SK-N-MC (cell line): ENCODE measurements at places on chromosomes 11 and 22.

DNA sequence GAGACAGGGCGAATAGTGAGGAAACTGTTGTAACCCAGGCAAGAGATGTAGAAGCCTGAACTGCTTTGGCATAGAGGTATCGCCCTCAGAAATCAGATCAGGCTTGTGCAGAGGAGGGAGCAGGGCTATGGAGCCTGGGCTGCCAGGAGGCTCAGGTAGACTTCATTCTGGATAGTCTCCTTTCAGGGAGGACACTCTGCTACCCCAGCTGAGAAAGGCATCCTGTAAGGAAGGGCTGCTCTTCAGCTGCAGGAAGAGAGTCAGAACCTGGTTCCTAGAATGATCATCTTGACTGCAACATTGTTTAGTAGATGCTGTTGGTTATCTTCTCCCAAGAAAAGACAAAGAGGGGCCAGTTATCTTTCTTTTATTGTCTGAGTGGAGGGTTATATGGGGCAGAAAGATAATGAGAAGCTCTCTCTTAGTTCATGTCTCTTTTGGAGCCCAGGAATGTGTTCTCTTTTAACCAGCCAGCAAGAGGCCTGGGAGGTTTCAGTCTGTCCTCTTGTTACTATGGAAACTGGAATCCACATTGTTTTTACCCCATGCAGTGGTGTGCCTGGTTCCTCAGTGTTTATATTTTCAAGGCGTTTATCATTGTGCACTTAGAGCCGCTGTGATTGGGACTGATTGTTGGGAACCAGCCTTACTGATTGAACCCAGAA lies 95.7 kb downstream of the STIM1 start:
- DNase-seq, result no peak

- no peak for DNase-seq
These were observed at the start of gene SLC5A4 for GRCh38 chr22:32255217-32255616. SLC5A4 (minus strand) TSS chr22:32255347; CDS start chr22:32255329, 18 bp downstream.

DNA sequence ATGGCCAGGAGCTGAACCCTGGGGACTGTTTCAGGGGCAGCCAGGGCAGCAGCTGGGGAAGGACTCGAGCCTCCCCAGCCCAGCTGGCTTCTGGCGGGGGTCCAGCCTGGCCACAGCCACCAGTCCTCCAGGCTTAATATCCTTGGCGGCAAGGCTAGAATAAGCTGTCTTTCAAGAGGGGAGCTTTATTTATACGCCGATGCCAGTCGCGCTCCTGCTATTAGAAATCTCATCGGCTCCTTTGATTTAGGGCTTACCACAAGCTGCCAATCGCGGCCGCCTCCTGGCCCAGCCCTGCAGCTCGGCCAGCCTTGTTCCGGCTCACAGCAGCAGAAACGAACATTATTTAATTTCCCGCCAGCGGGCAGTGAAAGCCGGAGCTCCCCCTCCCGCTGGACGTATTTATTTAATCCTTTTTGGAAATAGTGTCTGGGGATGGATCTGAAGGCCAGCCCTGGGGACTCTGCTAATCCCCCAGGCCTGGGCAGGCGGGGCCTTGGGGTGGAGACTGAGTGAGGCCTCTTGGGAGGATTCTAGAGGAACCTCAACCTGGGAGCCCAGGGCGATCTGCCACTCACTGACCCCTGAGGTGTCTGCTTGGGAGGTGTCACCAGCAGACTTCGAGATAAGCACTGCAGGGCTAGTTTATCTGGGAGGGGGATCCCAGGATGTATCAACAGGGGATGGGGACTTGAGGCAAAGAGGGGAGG lies 363.1 kb downstream of the MN1 start:
- DNase-seq, result no peak

DNA sequence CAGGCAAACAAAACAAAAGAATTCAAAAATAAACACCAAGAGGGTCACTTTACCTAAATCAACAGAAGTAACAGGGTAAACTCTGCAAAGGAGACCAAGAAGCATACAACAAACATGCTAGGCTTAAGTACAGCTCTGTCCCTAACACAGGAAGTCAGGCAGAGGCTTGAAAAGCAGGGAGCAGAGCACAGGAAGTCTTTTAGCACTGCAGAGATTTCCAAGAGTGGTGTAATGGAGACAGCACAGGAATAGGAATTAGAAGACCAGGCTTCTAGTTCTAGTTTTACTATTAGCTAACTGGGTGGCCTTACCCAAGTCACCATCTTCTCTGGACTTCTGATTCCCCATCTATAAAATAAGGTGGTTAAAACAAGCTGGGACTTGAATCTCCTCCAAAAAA lies 1.9 kb downstream of the RBFOX2 start:
- no peak for DNase-seq

- no peak for DNase-seq
These were observed 729 bp downstream of the IL17RA start for GRCh38 chr22:17085277-17086181.

DNA sequence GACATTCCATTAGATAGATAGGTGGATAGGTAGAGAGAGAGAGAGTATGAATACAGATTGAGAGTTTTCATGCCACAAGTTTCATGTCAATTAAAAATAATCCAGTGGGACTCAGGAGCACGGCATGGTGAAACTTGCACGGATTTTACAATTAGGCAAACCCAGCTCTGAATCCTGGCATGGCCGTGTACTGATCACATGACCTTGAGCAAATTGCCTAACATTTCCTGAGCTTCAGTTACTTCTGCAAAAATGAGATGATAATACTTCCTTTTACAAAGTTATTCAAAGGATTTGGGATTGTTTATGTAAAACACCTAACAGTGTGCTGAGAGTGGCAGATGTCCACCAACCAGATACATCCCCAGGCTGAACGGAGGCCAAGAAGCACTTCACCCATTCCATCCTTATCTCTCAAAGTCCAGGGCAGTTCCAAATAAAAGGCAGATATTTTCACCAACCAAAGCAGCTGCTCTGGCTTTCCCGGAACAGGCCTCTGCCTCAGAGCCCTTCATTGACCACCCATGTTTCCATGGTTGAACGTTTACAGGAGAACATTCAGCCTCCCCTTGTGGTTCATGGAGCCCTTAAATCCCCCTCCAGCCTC lies 17.9 kb downstream of the APLNR start:
- no peak for DNase-seq

DNA sequence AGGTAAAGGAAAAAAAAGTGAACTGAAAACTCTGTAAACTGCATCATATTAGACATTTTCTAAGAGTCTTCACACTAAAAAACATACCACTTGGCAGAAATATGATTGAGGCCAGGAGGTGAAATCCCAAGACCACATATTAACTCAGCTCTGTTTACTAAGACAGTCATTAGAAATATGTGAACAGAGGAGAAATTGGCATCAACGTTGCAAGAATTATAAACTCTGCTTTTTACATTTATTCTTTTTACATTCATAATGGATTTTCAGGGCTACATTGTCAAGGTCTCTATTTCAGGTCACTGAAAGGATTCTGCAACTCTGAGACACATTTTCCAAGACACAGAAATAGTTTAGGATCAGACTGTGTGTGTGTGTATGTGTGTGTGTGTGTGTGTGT lies 1364.0 kb downstream of the LRRC4C start:
- no peak for DNase-seq

- DNase-seq, result no peak
These were observed 80.9 kb downstream of the TIMP3 start for GRCh38 chr22:32882360-32882755.

DNA sequence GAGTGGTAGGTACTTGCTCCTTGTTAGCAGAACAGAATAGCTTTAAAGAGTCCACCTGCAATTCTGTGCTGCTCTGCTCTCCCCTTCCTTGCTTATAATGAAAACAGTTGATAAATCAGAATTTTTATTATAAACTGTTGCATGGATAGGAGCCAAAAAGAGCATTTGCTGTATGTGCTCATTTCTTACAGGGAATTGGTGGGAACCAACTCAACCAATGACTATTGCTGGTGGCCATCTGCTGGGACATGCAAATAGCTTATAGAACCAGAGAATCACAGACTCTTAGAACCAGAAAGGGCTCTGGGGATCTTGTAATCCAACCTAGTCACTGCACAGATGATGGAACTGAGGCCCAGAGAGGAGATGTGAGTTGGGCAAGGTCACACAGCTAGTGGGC lies 43.1 kb upstream of the NECTIN1 start:
- DNase-seq, result no peak

GRCh38 chr22:36478966-36479365 lies 2.5 kb downstream of the TXN2 start:
- DNase-seq, result no peak

DNA sequence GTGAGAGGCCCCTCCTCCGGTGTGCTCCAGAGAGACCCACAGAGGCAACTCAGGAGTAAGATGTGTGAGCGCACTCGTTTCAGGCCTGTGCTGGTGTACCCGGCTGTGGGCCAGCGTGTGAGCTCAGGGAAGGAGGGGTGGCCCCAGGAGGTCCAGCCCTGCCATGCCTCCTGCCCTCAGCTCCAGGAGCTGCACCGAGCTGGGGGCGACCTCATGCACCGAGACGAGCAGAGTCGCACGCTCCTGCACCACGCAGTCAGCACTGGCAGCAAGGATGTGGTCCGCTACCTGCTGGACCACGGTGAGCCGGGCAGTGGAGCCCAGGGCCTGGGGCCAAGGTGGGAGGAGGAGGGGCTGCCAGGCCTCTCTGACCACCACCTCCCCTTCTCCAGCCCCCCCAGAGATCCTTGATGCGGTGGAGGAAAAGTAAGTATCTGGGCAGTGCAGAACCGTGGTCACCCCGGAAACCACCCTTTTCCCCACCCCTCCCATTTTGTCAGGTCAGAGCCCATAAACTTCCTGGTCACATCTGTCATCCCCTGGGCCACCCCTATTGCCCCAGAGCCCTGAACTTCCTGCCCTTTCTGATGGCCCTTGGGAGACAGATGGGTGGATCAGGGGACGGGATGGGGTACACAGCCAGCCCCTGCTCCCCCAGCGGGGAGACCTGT lies 2.5 kb upstream of the MDK start:
- no peak for DNase-seq

- DNase-seq, result no peak
These were observed 63.2 kb downstream of the SGSM3 start for GRCh38 chr22:40433416-40434090.

DNA sequence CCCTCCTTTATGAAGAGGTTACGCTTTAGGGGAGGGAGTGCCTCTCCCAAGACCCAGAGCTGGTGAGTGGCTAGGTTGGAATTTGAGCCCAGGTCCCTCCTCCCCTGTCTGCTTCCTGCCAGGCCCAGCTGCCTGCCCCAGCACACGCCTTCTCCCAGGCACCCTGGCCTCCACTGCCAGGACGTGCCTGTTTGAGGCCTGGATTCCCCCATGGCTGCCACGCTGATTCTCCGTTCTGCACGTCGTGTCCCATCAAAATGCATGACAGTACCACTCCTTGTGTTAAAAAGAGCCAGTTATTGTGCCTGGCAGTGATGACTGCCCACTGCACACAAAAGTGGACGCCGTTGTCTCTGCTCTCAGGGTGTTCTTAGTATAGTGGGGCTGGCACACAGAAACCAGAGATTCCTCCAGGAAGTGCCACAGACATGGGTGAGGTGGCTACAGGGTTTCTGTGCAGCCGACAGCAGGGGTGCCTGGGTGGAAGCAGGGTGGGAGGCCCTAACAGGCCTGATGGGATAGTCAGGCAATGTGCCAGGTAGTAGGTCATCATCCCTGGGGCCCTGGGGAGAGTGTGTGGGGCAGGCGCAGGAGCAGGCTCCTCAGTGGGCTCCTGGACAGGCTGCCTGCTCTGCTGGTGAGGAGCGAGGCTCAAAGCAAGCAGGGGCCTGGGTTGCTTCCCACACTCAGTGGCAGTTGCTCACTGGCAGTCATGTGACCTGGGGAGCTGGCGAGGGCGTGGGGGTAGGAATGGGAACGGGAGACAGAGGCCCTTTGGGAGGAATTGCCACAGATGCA lies 24.2 kb downstream of the MED15 start:
- no peak for DNase-seq

DNA sequence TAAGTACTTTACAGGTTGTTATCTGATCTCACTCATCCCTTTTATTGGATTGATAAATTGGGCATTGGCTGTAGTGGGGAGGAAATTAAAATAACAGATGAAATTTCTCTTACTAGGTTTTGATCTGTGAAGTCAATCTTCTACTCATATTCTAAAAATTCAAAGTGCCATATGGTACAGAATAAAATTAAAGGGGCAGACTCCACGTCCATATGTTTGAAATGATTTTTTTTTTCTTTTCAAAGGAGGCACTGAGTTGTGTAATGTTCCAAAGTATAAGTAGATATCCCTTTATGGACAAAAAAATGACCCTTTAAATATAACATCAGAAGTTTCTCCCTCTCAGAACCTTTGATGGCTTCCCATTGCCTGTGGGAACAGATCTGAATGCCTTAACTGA lies 207.4 kb downstream of the DBX1 start:
- no peak for DNase-seq

DNA sequence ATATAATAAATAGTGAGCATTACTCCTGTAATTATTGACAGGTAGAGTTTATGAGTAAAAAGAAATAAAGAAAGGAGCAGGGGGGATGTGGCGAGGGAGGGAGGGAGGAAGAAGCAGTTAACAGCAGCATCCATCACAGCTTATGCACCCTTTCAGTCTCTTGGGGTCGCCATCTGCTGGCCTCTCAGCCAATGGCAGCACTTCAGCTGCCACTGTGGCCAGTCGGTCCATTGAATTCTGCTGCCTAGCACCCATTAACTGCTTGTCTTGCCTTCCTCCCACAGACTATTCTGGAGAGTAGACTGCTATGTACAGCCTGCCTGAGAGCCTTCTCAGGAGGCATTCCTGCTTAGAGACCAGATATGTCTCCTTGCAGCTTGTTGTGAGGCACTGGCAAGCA lies 388.3 kb downstream of the TENM4 start:
- no peak for DNase-seq
